ENCODE measurements at places on chromosomes 16 and 17.

DNA sequence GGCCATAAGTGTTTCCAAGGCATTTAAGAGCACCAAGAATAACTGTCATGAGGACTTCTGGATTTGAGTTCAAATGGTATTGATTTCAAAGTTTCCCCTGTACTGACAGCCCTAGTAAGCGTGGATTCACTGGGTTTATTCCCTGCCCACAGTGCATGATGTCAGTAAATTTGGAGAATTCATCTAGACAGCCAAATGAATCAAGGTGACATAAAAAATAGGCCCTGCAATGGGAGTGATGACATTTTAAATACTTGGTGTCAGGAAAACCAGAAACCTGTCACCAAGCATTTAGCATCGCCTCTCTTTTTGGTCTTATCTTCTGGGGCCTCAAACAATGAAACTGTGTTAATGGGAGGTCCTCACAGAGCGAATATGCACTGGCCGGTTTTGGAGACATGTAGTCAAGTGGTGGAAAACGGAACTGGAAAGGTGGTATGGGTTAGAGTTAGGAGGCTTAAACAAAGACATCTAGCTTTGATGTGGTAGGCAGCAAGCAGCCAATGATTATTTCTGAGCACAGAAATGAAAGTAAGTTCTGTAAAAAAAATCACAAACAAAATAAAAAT is 29.1 kb downstream of the COG4 start:
- H3K27ac ChIP-seq, result no peak overlapping the region
- DNase-seq, result no peak
- H3K36me3 ChIP-seq, result peaks cover 10% of the 10 kb centered on the region
- no peak overlapping the region for H3K4me3 ChIP-seq

DNA sequence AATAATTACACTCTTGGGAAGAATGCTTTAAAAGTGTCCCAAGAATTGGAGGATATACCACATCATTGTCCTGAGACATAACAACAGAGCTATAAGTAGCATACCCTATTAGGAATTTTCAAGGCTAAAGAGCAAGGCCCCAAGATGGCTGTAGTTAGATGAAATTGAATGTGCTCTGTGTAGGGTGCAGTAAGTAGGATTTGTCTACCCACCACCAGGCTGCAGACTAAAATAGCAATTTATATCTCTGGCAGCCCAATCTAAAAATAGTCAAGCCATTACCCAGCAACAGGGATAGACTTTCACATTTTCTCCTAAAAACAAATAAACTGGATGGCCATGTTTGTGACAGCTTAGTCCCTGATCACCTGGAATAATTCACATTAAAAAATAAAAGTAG is 5.6 kb downstream of the MMD start:
- peaks cover 5% of the 10 kb centered on the region for H3K4me1 ChIP-seq
- H3K4me3 ChIP-seq, result no peak overlapping the region
- H3K36me3 ChIP-seq, result no peaks in the 10 kb centered on the region
- no peak for DNase-seq
- H3K27me3 ChIP-seq, result no peaks in the 10 kb centered on the region

DNA sequence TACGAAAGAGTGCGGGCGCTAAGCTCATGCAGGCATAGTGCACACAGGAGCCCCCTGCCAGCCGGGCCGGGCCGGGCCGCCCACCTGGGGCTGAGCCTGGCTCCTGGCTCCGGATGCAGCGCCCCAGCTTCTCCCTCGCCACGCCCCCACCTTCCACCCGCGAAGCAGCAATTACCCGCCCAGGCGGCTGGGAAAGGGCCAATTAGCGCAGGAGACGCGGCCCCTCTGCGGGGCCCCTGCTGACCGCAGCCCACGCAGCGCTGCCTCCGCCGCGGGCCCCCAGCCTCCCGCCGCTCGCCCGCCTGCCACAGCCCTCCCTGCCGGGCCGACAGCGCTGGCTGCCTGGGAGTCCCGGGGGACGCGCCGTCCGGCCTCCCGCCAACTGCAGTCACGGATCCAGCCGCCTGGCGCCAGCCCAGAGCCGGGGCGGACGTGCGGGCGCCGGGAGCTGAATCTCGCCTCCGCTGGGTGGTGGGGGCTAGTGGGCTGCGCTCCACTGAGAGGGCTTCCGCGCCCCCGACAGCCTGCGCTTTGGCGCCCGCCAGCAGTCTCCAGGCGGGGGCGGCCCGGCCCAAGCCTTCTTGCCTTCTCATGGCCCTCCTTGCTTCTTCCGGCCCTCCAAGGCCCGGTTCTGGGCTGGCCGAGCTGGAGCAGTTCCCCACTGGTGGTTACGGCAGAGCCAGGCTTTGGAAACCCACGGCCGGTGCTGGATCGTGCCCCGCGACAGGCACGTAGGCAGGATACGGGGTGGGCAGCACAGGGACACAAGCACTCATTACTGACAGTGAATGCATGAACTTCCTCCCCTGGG is 14.9 kb upstream of the CBFB start:
- no peaks in the 10 kb centered on the region for H3K36me3 ChIP-seq
- peak overlapping the region; percentile 31 for H3K4me3 ChIP-seq
- peaks cover 9% of the 10 kb centered on the region for H3K4me1 ChIP-seq
- no peak overlapping the region for H3K27ac ChIP-seq
- no peaks in the 10 kb centered on the region for H3K27me3 ChIP-seq

DNA sequence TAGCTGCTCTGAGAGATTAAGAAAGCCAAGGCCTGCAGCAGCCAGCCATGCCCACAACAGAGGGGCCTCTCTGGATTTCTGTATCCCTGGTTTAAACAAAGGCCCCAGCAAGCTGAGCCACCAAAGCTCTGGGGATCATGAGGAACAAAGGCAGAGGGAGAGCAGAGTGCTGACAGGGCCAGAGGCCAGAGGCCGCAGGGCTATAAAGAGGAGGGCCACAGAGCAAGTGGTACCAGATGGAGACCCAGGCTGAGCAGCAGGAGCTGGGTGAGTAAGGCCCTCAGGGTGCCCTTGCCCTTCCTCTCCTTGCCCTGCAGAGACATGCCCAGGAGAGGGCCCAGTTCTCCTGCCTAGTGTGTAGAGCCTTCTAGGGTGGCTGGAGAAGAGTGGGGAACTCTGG is at the start of gene CRYBA1:
Gene CRYBA1, plus strand, starts transcription at position 232 of the 400 bp plus-strand sequence. Its CDS starts 5 bp downstream, at position 237.
- no peak within 1 kb of the TSS for H3K4me3 ChIP-seq
- H3K27me3 ChIP-seq, result no peaks in the 10 kb centered on the region
- no peaks in the 10 kb centered on the region for H3K36me3 ChIP-seq
- H3K4me1 ChIP-seq, result no peaks in the 10 kb centered on the region
- DNase-seq, result no peak

DNA sequence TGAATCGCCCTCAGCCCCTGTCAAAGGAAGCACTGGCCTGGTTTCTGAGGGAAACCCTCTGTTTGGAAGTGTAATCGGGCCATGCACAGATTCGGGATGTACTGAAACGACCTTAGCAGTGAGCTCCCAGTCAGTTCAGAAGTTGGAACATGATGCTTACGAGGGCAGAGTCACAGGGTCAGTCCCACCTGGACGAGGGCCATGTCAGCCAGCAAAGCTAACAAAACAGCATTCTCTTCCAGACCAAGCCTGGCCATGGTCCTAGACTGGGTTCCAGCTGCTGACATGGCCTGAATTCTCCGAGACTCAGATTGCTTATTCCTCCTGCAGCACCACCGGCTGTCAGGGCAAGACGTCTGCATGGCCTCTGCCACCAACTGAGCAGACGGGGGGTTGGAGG is 192.2 kb upstream of the WSCD1 start:
- no peaks in the 10 kb centered on the region for H3K36me3 ChIP-seq
- H3K4me3 ChIP-seq, result no peak overlapping the region
- no peaks in the 10 kb centered on the region for H3K4me1 ChIP-seq

GRCh38 chr17:2090804-2091534 is 36.1 kb downstream of the HIC1 start:
- H3K27ac ChIP-seq, result no peak overlapping the region
- H3K27me3 ChIP-seq, result no peaks in the 10 kb centered on the region
- H3K4me1 ChIP-seq, result no peaks in the 10 kb centered on the region
- H3K36me3 ChIP-seq, result 0 out of 2 replicates have a peak, but pooled peaks cover 2% of the 10 kb centered on the region

GRCh38 chr17:37736428-37736827 is 8.4 kb downstream of the HNF1B start:
- no peaks in the 10 kb centered on the region for H3K27me3 ChIP-seq
- H3K4me3 ChIP-seq, result no peak overlapping the region
- DNase-seq, result no peak
- H3K36me3 ChIP-seq, result peaks cover 7% of the 10 kb centered on the region
- peaks cover 23% of the 10 kb centered on the region for H3K4me1 ChIP-seq
- H3K27ac ChIP-seq, result no peak overlapping the region

DNA sequence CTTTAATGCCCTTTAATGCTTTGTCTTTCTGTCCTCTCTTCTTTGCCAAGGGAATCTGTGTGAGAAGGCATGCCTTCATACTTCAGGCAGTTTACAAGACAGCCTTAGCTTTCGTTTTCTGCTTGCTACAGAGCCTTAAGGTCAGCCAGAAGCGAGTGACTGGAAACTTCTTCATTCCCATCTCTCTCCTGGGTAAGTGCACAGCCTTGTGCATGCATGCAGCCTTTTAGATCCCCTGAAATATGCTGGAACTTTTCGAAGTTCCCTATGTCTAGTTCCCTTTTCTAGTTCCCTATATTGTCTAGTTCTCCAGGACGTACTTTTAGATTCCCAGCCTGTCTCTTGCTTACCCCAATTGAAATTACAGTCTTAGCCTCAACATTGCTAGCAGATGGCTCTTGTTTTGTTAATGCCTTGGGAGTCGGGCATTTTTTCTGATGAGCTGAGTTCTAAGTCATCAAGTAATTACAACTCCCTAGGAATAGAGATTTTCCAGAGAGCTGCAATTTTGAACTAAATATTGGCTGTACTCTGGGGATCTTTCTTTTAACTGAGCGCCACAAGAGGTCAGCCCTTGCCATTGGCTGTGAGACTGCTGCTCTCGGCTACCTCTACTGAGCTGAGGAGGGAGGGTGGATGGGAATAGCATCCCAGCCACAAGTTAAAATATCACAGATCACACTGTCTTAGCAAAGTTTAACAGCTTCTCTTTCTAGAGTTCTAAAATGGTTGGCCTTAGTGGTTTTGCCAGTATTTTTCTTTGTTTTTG is 22.7 kb upstream of the PPM1D start:
- H3K27me3 ChIP-seq, result no peaks in the 10 kb centered on the region
- DNase-seq, result no peak
- 0 out of 2 replicates have a peak overlapping the region, but pooled peaks have one; percentile 9 for H3K4me3 ChIP-seq
- H3K4me1 ChIP-seq, result peaks cover 18% of the 10 kb centered on the region

- H3K4me1 ChIP-seq, result peaks cover 14% of the 10 kb centered on the region
- DNase-seq, result peak; percentile 76
- peaks cover 2% of the 10 kb centered on the region for H3K36me3 ChIP-seq
- H3K4me3 ChIP-seq, result peak overlapping the region; percentile 72
- peak overlapping the region; percentile 76 for H3K27ac ChIP-seq
These were observed 737 bp downstream of the DHRS13 start for GRCh38 chr17:28901866-28902818.

GRCh38 chr17:21389394-21389793 is 13.2 kb downstream of the KCNJ12 start:
- H3K27ac ChIP-seq, result no peak overlapping the region

- H3K27ac ChIP-seq, result peak overlapping the region; percentile 36
- DNase-seq, result no peak
- H3K27me3 ChIP-seq, result no peaks in the 10 kb centered on the region
- H3K36me3 ChIP-seq, result no peaks in the 10 kb centered on the region
- no peak overlapping the region for H3K4me3 ChIP-seq
These were observed 105.8 kb upstream of the CORO6 start for GRCh38 chr17:29728490-29728889.

DNA sequence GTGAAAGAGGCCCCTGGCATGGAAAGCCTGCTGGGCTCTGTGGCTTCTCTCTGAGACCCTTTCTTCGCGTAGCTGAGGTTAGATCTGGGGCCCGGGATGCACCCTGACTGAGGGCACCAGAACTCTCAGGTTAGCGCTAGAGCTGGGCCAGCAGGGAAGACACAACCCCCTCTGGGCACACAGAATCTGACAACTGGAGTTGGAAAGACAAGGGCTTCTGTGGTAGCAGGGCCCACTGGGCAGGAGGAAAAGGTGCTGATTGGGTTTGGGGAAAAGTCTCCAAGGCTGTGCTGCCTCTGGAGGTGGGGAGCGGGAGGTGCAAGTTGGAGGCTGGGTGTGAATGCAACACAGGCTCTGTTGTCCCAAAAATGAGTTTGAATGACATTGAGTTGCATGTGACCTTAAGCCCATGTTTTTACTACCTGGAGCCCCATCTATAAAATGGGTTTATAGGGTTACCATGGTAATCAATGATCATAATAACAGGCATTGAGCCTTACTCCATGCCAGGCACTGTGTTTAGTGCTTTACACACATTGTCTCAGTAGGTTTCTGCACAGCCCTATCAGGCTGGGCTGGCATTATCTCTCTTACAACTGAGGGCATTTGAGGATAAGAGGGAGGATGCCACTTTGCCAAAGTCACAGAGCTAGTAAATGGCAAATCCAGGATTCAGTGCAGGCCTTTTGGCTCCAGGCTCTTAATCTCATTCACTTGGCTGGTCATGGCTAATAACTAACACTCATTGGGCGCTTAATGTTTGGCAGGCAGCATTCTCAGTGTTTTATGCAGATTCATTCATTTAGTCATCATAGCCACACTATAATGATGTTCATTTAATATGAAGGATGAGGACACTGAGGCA is 9.5 kb upstream of the IGFBP4 start:
- H3K27me3 ChIP-seq, result no peaks in the 10 kb centered on the region
- no peaks in the 10 kb centered on the region for H3K36me3 ChIP-seq
- DNase-seq, result peak; percentile 56

GRCh38 chr17:40112191-40112711 is 9.5 kb upstream of the MSL1 start:
- peak overlapping the region; percentile 94 for H3K27ac ChIP-seq
- H3K36me3 ChIP-seq, result no peaks in the 10 kb centered on the region
- no peak overlapping the region for H3K4me3 ChIP-seq
- H3K27me3 ChIP-seq, result no peaks in the 10 kb centered on the region
- DNase-seq, result no peak

DNA sequence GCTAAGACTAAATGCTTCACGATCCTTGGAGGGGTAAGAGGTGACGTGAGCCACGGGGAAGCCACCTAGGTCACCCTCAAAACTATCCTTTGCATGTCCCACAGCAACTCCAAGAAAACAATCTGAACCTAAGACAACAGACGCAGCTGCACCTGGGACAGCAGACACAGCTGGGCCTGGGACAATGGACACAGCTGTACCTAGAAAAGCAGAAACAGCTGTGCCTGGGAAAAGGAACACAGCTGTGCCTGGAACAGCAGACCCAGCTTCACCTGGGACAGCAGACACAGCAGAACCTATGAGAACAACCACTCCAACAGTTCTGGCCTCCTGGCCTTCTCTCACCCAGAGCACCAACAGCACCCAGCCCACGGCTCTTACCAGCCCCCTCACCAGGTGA is 11.7 kb upstream of the CD300LD start:
- H3K4me1 ChIP-seq, result no peaks in the 10 kb centered on the region
- H3K27me3 ChIP-seq, result peaks cover 1% of the 10 kb centered on the region
- H3K4me3 ChIP-seq, result no peak overlapping the region

DNA sequence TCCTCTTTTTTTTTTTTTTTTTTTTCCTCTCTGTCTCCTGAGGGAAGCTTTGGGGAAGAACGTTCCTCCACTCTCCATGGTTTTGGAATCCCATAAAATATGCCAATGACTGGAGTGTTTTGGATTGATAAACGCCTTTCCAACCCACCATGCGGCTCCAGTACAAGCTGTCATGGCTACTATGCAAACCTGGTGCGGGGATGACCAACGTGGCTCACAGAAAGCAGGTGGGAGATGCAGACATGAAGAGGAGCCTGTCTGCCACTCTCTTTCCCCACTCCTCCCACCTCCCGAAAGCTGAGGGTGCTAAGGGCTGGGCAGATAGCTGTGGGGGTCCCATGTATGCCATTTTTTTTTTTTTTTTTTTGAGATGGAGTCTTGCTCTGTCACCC is 69.9 kb upstream of the SEC14L1 start:
- H3K36me3 ChIP-seq, result no peaks in the 10 kb centered on the region
- no peak overlapping the region for H3K27ac ChIP-seq
- no peak overlapping the region for H3K4me3 ChIP-seq
- no peak for DNase-seq

- H3K36me3 ChIP-seq, result no peaks in the 10 kb centered on the region
- no peak overlapping the region for H3K4me3 ChIP-seq
- peak; percentile 48 for DNase-seq
- no peak overlapping the region for H3K27ac ChIP-seq
- H3K4me1 ChIP-seq, result no peaks in the 10 kb centered on the region
These were observed 667.4 kb upstream of the SALL1 start for GRCh38 chr16:51818342-51818944.
